CD4-positive, alpha-beta T cell treated with Interleukin-15 for 1 hour (primary cell): ENCODE measurements at places on chromosomes 3 and 15.

- no peak for DNase-seq
Observed at GRCh38 chr3:59320080-59320479, 270.3 kb upstream of the CFAP20DC start.

DNA sequence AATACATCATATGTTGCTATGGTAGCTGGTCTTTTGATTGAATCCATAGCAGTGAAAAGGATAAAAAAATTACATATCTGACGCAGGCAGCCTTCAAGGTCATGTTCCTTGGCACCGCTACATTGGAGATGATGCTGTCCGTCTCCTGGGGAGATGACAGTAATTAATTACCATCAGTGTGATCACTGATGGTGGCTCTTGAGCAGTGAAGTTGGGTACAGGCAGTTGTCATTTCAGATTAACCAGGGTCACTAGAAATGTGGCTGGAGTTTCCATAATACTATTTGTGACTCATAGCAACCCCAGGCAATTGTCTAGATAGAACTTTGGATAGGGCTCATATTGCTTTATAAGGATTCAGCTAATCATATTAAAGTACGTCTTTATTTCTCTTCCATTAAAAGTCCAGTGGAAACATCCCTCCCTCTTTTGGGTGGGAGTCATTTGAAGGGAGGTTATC is 136.3 kb downstream of the THSD4 start:
- DNase-seq = no peak

DNA sequence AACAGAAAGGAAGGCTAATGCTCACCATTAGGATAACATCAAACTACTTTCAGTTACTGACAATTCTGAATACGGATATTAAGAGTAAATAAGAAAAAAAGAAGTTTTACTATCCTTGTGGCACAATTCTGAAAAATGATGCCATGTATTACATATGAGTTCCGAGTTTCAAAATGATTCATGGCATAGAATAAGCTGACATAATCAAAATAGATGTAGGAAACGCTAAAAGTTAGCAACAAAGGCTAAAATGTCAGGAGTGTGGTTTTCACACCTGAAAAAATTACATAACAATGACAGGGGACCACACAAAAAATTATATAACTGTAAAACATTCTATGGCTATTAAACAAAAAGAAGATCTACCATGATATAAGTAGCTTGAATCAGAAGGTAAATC is 1131.9 kb downstream of the OTOL1 start:
- DNase-seq = no peak

- no peak for DNase-seq
Observed at GRCh38 chr3:133747907-133748639, 1.9 kb downstream of the TF start.

GRCh38 chr3:149655826-149656574 is 1.8 kb downstream of the WWTR1 start:
- DNase-seq = no peak

GRCh38 chr15:31049111-31049510 is 52.4 kb downstream of the TRPM1 start:
- DNase-seq = peak; percentile 27

- no peak for DNase-seq
Observed at GRCh38 chr3:104101736-104102135, 1265.0 kb upstream of the ALCAM start.

DNA sequence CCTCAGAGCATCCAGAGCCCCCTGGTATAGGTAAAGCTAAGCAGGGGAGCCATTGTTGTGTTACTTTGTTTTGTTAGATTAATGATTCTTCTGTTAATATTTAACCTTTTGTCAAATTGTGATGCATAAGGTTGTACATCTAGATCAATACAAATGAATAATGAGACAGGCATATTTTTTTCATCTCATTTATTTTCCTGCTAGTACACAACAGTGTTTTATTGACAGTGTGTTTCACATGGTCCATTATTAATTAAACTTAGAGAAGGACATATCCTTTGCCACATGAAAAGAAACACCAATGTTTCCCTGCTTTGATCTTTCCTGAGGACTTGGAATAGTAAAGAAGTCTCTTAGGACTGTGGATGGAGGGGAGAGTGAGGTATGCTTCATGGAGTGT is 543.6 kb upstream of the CFAP20DC start:
- no peak for DNase-seq

GRCh38 chr15:48868023-48868422 is 9.9 kb upstream of the EID1 start:
- no peak for DNase-seq

GRCh38 chr15:33678176-33678575 is 290.1 kb upstream of the CHRM5 start:
- no peak for DNase-seq

GRCh38 chr3:31321620-31322019 is 211.1 kb upstream of the STT3B start:
- DNase-seq = no peak

DNA sequence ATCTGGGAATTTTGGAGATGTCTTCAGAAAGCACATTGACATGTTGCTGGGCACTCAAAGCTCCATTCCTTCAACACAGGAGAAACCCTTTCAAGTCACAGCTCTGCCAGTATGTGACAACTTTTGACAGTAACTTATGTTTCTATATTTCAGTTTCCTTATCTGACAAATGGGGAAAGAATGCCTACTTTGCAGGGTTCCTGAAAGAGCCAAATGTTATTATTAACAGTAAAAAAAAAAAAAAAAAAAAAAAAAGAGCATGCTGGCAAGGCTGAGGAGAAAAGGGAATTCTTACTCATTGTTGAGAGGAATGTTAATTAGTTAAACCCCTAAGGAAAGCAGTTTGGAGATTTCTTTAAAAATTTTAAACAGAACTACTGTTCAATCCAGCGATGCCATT is 272.5 kb upstream of the TGFBR2 start:
- DNase-seq = no peak

DNA sequence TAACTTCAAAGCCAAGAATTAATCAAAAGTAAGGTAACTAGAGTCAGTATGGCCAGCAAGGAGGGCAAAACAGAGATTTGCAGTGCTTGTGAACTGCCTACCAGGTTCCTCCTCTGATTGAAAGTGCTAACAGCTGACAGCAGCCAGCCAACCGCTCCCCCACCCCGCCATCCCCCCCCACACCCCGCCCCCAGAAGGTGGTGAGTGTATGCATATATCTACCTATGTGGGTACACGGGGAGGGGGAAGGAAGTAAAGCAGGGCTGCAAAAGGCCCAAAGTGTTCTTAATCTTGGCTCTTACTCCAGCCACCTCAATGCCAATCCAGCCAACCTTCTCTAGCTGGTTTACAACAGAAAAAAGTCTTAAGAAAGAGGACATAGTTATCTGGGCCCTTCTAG is 50.7 kb downstream of the RAF1 start:
- DNase-seq = no peak

DNA sequence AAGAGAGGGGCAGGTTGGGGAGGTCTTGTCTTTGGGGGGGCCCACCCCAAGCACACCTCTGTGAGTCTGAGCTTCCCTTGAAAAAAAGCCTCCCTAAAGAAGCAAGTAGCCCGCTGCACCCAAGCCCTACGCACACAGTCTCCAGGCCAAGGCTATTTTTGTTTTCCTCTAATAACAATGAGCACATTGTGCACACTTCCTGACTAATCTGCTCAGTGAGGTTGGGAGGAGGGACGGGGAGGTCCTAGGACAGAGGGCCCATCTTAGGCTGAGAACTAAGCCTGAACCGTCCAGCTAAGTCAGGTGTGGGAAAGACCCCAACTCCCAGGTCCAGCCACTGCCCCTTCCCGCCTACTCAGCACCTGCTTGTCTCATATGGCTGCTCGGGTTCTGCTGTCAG is 87.2 kb downstream of the HMG20A start:
- no peak for DNase-seq

DNA sequence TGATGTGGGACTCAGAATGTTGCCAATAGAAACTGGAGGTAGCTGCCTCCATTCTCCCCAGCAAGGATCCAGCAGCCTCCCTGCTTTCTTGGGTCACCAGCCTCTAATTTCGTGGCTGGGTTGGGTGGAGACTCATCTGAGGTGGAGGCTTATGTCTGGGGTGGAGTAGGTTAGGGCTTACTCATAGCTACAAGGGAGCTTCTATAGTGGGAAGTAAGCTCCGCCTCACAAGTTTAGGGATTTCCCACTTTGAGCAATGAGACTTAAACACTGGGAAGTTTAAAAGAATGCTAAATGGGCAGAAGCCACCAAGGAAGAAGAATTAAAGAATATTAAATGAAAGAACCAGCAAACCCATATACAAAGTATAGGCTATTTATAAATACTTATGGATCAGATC is 63.8 kb downstream of the GJD2 start:
- DNase-seq = no peak

GRCh38 chr15:34124651-34125050 is 22.8 kb downstream of the PGBD4 start:
- no peak for DNase-seq

GRCh38 chr3:11558918-11559815 is 84.5 kb downstream of the VGLL4 start:
- no peak for DNase-seq

DNA sequence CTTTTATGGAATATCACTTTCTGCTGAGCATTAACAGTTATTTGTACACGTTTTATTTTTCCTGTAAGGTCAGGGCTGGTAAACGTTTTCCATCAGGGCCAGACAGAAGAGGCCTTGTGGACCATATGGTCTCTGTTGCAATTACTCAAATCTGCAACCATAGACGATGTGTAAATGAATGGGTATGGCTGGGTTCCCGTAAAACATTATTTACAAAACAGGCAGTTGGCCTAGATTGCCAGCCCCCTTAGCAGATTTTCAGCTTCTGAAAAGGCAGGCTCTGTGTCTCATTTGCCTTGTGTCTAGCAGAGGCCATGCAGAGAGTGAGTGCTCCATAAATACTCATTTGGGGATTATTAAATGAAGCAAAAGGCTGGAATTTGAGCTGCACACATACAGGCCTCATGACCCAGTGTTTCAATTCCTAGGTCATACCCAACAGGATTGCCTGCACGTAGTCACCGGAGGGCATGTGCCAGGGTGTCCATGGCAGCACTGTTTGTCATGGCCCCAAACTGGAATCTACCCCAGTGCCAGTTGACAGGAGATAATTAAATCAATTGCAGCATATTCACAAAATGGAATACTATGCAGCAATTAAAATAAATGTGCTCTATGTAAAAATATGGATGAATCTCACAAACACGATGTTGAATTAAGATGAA is 51.3 kb downstream of the GPD1L start:
- DNase-seq = no peak

GRCh38 chr3:126261037-126261436 is 80.7 kb upstream of the ALDH1L1 start:
- DNase-seq = no peak

GRCh38 chr3:20396335-20396734 is 210.3 kb upstream of the SGO1 start:
- no peak for DNase-seq

DNA sequence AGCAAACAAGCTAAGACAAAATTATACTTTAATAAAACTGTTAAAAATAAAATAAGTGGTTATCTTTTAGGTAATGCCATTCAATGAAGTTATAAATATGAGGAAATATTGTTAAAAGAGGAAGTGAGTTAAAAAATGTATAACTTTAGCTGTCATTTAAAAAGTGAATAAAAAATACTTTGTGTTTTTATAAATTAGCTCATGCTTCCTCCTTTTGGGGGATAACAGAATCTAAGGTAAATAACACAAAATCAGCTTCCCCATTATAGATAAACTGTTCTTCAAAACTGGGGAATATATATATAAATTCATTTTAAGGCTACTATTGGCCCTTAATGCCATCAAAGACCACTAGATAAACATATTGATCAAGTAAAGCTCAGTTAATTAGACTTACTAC is 113.7 kb upstream of the AADACL2 start:
- no peak for DNase-seq

GRCh38 chr3:183393625-183394024 is 34.8 kb downstream of the MCF2L2 start:
- no peak for DNase-seq

DNA sequence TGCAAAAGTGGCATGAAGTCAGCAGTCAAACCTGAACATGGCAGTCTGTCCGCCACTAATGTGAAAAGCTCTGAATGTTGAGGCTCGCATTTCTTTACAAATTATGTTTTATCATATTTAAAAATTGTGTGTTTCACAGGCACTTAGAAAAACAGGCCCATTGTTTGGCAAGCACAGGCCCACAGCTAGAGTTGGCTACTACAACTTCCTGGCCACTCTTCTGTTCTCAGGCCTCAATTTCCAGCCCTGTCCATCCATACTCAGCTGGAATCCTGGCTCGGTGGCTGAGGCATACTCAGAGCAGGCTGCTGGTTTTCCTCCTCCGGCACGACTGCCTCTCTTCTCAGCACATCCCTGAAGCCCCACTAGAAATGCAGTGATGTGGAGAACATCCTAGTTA is 44.3 kb downstream of the C2CD4B start:
- DNase-seq = no peak

DNA sequence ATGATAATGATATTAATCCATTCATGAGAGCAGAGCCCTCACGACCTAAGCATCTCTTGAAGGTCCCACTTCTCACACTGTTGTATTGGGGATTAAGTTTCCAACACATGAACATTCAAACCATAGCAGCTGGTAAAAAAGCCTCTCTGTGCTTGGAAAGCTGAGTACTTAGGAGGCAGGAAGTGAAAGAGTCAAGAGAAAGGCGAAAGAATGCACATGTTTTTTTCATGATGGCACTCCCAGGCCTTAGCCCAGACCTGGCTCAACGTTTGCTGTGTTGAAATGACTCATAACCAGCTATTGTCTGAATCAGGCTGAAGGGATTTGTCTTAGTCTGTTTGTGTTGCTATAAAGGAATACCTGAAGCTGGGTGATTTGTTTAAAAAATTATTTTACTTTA is 84.4 kb upstream of the RGMA start:
- DNase-seq = no peak

GRCh38 chr3:102974333-102974732 is 539.5 kb downstream of the ZPLD1 start:
- DNase-seq = no peak

GRCh38 chr3:98914210-98915080 is 12.9 kb upstream of the DCBLD2 start:
- DNase-seq = no peak

DNA sequence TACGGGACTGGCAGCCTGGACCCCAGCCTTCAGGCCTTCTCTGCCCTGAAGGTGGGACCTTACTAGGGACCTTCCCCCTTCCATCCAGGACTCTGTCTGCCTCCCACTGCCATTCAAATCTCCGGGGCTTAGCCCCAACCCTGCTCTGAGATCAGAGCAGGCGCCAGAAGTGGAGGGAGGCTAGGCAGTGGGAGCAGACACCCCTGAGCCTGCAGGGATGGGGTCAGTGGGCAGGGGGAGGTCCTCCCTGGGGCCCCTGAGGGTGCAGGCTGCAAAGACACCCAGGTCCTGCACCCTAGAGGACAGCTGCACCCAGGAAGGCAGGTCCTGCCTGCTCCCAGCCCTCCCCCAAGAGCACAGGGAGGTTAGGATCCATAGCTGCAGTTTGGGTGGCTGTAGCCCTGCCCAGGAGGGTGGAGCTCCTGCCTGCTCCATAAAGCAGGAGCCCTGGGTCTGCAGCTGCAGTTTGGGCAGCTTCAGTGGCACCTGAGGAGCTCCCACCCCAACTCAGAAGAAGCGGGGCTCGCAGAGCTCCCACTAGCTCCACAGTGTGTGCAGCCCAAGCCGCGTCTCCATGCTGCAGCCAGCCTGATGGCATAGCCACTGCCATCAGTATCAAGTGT is 8.1 kb upstream of the POC1A start:
- DNase-seq = no peak
